ENCODE measurements at places on chromosomes 4 and X.

DNA sequence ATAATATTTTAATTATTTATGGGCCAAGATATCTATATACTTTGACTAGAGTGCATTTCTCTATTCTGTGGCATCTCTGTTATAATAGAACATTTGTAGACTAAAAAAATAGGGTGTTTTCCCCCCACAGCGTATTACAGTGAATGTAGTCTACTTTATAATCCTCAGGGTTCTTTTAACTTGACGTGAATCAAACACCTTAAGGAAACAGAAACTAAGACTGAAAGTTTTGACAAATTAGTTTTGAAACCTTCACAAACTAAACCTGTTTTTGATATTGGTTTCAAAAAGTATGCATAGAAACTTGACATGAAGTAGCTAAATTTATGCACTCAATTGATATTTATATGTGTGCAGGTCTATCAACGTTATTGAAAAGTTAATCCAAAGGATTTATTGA lies 1963.1 kb upstream of the TENM3 start:
- no peak for DNase-seq

- DNase-seq: no peak
These were observed 107.9 kb downstream of the PTTG2 start for GRCh38 chr4:38068107-38068506.

DNA sequence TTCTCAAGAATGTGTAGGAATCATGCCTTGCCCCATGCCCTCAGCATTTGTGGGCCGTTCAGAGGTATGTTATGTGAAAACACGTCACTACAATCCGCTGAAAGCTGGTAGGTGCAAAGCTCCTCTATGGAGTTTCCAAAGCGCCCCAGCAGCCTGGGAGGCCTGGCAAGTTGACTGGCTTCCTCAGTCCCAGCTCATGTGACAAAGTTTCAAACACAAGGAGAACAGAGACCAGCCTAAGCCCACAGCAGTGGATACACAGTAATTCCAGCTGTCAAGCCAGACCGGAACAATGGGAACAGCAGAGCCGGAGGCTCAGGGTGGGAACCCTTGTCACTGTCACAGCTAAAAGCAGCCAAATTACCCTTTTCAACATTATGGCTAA lies 33.5 kb downstream of the NAT8L start:
- no peak for DNase-seq

DNA sequence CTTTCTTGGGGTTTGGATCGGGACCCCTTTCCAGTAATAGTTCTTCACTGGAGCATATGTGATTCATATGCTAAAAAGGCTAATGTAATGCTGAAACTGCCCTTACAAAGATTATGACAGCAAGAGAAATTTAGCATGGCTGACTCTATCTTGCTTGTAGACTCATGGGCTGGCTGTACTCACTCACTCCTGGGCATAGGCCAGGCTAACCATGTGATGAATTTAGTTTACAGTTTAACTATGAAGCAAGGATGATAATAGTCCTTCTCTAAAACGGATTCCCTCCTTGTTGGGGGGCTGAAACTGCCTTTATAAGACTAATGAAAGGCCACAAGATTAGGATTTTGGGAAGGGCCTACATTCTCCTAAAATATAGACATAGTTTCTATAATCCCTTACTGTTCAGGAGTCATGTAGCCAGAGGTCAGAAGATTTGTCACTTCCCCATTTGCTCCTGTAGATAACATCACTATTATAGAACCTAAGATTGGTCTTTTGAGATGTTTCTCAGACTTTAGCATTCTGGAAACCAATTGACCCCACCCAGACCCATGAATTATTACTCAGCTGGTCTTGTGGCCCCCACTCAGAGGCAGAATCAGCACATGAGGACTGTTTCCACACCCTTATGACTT lies 20.8 kb upstream of the CEP135 start:
- DNase-seq: no peak

DNA sequence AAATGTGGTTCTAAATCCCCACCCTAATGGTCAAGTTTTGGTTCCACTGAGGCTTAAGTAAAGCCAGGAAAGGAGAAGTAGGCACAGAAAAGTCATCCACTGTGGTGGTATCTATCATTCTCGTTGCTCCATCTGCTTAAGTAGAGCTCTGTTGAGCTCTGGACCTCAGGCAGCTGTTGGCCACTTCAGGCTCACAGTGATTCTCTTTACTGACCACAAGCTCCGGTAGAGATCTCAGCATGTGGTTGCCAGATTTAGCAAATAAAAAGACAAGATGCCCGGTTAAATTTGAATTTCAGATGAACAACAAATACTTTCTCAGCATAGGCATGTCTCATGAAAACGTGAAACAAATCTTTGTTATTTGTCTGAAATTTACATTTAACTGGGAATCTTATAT lies 132.3 kb upstream of the PTCHD1 start:
- no peak for DNase-seq

DNA sequence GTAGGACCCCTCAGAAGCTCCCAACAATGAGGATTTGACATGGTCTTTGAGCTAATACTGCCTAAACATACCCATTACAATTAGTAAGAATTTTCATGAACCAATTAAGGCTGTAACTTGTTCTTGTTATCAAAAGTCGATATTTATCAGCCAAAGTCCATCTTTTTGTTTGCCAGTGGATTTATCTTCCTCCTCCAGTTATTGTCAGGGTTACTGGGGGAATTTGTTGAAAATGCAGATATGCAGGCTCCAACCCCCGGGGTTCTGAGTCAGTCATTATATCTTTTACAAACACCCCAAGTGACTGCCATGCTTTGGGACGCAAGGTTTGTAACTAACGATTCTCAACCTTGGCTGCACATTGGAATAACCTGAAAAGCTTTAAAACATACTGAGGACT lies 338.8 kb upstream of the PPARGC1A start:
- no peak for DNase-seq

- no peak for DNase-seq
These were observed 42.5 kb upstream of the CBR4 start for GRCh38 chr4:169052594-169052945.

GRCh38 chrX:1159548-1159947 lies 52.9 kb downstream of the CRLF2 start:
- DNase-seq: no peak

DNA sequence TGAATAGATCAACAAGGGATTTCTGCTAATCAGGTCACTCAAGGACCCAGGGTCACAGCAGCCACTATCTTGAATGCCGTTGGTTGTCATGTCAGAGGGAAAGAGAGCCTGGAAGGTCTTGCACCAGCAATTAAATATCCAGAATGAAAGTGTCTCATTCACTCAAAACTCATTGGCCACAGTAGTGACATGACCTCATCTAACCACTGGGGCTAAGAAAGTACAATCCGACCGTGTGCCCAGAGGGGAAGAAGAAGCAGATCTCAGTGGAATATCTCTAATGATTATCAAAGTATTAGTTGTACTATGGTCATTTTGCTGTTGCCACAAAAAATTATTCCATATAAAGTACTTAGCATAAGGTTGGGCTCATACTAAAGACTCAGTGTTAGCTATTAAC lies 210.0 kb downstream of the QDPR start:
- no peak for DNase-seq

DNA sequence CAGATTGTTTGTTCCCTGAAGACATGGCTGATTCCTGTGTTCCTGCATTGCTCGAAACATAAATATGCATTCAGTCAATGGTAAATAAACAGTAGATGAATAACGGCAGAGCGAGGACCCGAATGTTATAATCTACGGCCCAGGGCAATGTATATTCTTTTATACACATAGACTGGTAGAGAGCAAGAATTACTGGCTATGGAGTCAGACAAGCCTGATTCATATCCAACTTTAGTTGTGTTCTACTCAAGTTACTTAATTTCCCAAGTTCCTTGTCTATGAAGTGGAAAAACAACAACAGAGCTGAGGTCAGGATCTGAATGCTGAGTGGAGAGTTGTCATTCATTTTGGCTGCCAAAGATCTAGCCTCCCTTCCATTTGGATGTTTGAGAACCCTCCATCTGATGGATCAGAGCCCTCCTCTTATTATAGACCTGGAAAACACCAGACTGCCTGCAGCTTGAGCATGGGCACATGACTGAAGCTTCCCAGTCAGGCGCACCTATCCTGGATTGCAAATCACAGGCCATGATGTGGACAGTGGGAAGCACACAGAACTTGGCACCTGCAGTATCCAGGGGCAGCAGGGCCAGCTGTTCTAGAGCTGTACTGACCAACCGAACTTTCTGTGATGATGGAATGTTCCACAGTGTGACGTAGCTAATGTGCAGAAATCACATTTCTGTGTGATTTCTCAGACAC lies 80.1 kb downstream of the FAM184B start:
- DNase-seq: no peak

DNA sequence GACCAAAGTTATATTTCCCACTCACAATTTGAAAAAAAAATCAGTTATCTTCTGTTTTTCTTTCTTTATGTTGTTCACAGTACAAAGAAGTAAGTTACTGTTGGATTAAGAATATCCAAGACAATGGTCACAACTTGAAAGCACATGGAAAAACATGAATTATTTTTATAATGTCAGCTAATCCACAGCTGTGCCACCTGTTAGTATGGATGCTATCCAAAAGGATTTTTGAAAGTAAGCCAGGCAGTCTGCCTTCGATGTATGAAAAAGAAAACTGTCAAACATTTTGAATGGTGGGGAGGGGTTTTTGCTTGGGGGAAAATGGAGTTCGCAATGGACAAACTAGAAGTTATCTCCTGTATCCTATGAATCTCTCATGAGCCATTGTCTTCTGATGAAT lies 6.2 kb downstream of the GPM6A start:
- DNase-seq: no peak

All from stimulated activated naive CD4-positive, alpha-beta T cell treated with Interleukin-2 at 50 U/mL for 16 hours (primary cell).